ENCODE measurements at places on chromosomes 2 and 18.

- no peak for DNase-seq
These were observed 37.7 kb upstream of the MEX3C start for GRCh38 chr18:51235009-51235789.

DNA sequence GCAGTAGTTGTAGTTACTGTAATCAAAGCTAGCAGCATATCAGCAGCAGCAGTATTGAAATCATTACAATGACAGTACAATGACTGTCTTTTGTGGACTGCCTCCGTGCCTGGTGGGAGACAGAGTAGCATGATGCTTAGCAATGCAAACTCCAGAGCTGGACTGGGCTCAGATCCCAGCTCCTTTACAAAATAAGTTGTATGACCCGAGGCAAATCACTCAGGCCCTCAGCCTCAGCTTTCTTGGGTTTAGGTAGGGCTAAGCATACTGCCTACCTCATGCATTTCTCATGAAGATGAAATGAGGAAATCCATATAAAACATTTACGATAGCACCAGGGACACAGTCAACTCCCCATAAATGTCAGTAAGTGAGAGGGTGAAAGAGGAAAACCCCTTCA lies 170.7 kb downstream of the TTC32 start:
- DNase-seq = no peak

- DNase-seq = no peak
These were observed 266.3 kb downstream of the MTX2 start for GRCh38 chr2:176535467-176536113.

DNA sequence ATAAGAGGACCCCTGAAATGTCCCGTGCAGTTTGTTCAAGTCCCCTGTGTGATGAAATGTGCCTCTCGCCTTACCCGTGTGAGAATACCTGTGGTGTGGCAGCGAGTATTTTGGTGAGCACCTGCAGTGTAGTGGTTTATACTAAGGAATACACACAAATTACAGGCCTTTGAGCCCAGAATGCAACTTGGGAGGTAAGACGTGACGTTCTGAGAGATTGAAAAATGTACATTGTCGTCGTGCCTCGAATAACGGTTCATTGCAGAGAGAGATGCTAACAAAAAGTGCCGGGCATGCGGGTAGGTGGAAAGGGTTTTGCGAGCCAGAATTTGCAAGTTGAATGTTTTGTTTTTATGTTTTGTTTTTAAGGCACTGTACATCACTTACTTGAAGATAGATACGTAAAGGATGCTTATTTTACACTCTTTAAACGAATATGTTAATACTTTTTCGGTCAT lies 867 bp downstream of the RBBP8 start:
- no peak for DNase-seq

DNA sequence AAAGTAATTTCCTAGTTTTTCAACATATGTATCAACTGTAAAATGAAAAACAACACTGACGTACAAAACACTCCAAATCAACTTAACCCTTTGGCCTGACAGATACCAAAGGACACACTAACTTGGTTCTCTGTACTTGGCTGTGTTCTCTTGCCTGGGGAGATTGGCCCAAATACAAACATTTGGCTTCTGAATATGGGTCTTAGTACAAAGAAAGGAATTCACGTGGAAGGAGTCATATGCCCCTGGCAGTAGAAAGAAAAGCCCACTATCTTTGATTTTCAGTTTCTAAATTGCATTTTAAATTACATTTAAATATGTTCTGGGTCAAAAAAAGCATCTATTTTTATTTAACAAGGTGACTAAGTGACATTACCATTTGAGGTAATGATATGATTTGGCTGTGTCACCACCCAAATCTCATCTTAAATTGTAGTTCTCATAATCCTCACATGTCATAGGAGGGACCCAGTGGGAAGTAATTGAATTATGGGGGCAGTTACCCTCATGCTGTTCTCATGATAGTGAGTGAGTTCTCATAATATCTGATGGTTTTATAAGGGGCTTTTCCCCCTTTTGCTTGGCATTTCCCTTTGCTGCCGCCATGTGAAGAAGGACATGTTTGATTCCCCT lies 153.6 kb upstream of the CCDC195 start:
- no peak for DNase-seq

- DNase-seq = no peak
These were observed 680 bp upstream of the FHOD3 start for GRCh38 chr18:36296650-36297416.

DNA sequence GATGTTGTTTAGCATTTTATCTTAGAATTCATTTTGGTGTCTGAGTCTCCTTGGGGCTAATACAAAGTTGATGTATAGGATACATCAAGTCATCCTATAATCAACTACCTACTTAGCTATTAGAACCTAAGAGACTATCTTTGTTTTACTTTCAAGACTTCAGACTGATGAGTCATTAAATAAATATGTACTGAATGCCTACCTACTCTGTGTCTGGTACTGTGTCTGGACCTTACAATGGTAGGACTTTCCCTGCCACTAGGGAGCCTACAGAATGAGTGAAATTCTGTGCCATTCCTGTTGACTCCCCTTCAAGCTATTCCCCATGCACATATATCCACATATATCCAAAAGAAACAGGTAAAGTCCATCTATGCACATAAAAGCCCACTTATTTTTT lies 114.5 kb downstream of the ERBB4 start:
- DNase-seq = no peak

DNA sequence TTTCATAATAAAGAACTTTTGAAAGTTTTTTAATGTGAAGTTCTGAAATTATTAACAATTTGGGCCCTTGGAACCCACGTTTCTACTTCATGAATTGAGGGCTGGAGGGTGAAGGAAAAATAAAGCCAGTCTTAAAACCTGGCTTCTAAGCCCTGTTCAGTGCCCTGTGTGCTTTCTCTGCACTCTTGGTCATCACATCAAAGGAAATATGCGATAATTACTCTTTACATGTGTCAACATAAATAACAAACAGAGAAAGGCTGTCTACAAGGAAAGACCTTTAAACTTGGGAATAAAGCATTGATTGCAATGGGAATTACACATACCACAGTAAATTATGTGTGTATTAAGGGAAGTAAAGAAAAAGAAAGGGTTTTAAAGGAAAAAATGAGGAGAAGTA lies 150.7 kb upstream of the KLF7 start:
- no peak for DNase-seq

DNA sequence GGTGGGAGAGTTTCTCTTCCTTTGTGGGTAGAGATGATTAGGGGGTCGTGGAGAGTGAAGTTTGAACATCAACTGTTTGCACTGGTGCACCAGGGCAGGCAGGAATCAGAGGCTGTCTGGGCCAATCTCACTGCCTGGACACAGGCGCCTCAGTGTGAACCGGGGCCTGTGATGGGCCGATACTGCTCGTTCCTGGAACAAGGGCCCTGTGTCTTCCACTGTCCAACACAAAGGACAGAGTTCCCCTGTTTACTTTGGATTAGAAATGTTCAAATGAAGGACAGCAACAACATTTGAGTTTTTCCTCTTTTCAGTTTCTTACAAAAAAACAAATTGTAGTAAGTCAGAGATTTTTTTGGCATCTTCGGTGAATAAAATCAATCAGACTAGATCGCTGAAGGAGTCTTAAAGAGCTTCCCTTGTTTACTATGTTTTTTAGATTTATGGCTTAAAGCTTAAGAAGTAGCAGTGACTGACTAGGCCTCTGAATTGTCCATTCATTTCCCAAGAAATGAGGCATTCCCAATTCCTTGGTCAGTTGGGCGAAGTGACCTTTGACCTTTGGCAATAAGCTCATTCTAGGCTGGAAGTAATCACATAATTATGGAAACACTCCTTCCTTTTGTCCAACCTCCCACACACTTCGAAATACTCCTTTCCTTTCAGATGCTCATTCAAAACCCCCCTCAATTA lies 11.6 kb upstream of the TGFA start:
- DNase-seq = no peak

GRCh38 chr2:12556762-12557161 lies 160.0 kb upstream of the TRIB2 start:
- DNase-seq = no peak

- DNase-seq = no peak
These were observed 132.2 kb downstream of the TSN start for GRCh38 chr2:121887513-121888188.

DNA sequence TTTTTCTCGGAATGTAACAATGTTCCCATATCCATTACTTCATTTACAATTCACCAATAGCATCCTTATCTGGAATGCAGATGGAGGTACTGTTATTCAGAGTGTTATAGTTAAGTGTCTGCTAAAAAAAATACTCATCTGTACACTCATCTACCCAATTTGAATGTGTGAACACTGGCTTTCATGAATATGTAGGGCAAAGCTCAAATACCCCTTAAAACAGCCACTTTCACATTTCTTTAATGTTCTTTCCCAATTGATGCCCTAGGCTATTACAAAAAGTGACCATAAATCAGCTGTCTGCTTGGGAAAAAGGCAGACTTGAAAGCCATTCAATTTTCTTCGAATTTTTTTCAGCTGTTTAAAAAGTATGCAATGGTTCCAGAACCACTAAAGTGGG lies 796.3 kb upstream of the FSHR start:
- DNase-seq = no peak

DNA sequence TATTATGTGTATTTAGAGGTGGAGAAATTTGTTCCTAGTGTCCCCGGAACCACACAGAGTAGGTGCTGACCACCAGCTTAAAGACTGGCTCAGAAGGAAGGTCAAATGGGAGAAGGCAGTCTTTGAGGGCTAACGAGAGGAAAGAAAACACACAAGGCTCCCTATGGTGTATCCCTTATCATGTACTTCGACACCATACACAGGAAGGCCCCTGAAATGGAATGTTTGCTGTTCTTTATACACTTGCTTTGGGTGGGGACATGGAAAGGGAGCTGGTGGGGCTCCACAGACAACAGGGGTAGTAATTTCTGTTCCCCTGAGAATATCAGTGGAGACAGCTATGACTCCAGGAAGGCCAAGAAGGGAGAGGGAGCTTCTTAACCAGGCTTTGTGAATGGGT lies 6.0 kb downstream of the EPAS1 start:
- no peak for DNase-seq

DNA sequence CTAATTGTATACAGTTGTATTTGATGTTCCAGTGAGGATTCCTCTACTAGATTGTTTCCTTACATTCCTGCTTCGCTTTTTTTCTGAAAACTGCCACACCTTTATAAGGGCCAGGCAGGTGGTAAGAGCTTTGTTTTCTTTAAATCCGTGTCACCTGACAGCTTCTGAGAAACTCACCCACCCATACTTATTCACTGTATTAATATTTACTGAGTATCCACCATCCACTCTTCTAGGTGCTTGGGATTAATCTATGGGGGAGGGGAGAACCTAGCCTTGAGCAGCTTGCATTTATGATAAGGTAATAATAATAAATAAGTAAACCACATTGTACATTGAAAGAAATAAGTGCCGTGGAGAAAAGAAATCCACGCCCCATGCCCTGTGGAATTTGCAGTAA lies 174.7 kb upstream of the AGAP1 start:
- no peak for DNase-seq

DNA sequence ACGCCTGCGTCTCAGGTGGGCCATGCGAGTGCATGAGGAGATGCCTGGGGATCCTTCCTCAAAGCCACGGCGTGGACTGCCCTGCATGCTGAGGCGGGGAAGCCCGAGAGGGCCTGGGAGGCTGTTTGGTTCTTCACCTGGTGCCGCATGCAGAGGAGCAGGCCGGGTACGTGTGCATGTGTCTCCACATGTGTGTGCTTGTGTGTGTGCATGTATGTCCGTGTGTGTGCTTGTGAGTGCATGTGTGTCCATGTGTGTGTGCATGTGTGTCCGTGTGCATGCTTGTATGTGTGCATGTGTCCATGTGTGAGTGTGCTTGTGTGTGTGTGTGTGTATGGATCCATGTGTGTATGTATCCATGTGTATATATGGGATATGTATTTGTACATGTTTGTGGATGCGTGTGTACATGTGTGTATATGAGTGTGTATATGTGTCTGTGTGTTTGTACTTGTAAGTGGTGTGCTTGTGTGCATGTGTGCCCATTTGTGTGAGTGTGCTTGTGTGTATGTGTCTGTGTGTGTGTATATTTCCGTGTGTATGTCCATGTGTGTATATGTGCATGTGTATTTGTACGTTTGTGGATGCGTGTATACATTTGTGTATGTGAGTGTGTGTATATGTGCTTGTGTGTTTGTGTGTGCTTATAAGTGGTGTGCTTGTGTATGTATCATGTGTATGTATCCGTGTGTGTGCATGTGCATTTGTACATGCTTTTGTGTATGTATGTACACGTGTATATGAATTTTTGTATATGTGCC lies 79.0 kb downstream of the PTGR3 start:
- peak; percentile 33 for DNase-seq

GRCh38 chr2:225608136-225608535 lies 208.6 kb downstream of the NYAP2 start:
- no peak for DNase-seq

- DNase-seq = no peak
These were observed 60.4 kb downstream of the RHOB start for GRCh38 chr2:20507166-20507692.

- no peak for DNase-seq
These were observed 80.2 kb downstream of the SLC8A1 start for GRCh38 chr2:40371525-40372282.

- no peak for DNase-seq
These were observed 123.0 kb downstream of the CYP26B1 start for GRCh38 chr2:72024451-72025175.

DNA sequence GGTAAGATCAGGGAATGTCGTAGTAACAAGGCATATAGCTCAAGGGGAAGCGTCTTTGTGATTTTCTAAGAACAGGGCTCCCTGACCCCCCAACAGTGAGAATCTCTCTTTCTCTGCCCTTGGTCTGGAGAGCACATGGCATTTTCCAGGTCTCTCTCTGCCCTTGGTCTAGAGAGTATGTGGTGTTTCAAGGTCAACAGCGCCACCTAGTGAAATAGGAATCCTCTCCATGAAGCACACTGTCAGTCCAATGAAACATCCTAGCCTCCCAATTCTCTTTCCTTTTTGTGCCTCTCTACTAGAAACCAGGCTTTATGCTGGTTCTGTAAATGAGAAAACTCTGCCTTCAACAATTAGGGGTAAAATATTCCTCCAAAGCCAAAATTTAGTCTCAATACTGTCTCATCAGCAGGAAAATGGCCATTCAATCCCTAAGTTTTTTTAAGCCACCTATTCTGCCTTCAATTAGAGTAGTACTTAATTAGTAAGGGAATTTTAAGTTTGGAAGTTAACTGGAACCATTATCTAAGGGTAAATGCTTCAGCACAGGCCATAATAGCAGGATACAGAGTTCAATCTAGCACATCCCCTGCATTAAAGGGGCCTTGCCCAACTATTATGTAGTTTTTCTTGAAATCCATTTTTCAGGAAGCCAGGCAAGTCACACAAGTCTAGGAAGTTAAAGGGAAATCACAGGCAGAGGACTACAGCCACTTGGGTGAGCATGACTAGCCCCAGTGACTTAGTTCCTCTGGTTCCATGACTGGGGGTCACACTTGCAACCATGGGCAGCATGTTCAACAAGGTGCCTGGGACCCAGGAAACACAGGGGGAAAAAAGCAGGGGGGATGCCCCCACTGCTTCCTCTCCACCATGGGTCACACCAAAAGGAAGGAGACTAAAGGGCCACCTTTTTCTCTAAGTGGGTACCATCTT lies 12.4 kb downstream of the DYM start:
- DNase-seq = peak; percentile 73
